Femur (tissue), 1 donor: ENCODE measurements at places on chromosomes 2 and 18.
A peak's percentile ranks its signal among the peaks of the same experiment; 100 is the strongest.

DNA sequence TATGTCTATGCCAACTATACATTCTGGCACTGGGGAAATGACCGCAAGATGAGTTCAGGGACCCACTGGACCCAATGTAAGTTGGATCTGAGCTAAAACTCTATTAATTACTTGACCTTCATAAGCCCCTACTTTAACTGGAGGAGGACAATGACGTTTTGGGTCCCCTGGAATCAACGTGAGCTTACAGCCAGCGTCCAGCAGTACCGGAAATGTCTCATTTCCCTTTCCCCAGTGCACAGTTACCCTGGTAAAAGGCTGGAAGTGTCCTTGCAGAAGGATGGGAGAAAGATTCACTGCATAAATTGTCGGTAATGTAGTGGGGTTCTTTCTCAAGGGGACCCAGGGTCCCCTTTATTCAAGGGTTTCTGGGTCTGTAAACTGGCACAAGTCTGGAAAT, 1297.6 kb upstream of the ACVR2A start:
- DNase-seq: no peak

GRCh38 chr2:183010112-183010511, 28.1 kb downstream of the NCKAP1 start:
- DNase-seq: peak; percentile 35

GRCh38 chr2:164777847-164778461, 63.7 kb downstream of the COBLL1 start:
- no peak for DNase-seq

GRCh38 chr2:202790676-202791075, 80.9 kb downstream of the ICA1L start:
- DNase-seq: no peak

GRCh38 chr2:234754126-234754525, 197.7 kb upstream of the SH3BP4 start:
- DNase-seq: no peak

DNA sequence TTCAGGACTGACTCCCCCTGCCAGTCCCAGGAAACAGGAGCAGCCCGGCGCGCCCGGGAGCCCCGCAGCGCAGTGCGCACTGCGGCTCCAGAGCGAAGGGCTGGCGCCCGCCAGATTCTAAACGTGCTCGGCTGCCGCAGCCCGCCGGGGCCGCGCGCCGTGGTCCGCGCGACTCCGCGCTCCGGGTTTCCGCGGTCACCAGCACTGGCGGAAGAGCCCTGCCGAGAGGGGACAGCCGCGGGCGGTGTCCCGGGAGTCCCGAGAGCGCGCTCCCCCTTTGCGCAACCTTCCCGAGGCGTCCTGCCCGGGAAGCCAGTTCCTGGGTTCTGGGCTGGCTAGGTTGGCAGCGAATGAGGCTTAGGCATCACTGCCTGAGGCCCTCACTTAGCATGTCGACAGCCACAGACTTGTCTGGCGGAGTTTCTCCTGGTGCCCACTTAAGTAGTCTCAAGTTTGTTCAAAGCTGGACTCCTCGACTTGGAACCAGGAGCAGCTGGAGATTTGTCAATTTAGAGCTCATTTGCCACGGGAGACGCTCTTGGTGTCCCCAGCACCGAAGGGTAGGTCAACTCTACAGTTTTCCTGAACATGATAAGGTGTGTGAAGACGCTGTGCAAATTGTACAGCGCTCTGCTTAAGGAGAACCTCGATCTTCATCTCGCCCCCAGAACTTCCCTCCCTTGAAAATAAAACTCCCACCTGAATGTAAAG, 1.5 kb upstream of the VSNL1 start:
- peak; percentile 83 for DNase-seq

DNA sequence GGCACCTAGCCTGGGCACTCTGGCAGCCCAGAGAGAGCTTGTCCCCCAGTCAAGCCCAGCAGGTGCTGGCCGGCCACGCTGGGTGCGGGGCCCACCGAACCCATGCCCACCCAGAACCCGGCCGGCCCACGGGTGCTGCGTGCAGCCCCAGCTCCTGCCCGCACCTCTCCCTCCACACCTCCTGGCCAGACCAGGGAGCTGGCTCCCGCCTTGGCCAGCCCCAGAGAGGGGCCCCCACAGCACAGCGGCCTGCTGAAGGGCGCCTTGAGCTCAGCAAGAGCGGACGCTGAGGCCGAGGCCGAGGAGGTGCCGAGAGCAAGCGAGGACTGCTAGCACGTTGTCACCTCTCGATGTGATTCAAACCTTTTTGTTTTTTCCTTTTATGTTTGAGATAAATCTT, 407.0 kb upstream of the KCNJ3 start:
- DNase-seq: no peak

DNA sequence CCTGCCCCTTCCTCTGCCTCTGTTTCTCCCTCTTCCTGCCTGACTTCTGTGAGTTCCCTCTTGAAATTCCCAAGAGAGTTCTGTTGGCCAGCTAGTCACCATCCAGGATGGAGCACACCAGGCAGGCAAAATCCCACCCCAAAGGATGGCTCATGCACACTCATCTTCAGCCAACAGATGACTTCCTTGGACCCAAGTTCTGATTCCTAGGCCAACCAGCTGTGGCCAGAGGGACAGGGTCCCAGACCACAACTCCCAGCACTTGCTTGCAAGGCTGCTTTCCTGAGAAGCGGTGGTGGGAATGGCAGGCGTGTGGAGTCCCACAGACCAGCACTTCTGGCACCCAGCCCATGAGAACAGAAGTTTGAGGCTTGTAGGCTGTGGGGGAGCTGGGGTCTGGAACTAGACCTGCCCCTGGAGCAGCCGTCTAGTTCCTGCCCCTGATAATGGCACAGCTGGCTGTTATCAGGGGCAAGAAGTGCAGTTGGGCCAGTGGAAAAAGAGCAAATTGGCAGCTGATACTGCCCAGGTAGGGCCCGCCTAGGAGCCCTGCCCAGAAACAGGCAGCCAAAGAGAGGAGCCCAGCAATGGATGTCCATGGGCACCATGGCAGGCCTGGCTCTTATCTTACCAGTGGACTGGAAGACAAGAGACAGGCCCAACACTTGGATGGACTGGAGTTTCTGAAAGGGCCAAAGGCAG, 56.7 kb downstream of the CYP26B1 start:
- DNase-seq: no peak

DNA sequence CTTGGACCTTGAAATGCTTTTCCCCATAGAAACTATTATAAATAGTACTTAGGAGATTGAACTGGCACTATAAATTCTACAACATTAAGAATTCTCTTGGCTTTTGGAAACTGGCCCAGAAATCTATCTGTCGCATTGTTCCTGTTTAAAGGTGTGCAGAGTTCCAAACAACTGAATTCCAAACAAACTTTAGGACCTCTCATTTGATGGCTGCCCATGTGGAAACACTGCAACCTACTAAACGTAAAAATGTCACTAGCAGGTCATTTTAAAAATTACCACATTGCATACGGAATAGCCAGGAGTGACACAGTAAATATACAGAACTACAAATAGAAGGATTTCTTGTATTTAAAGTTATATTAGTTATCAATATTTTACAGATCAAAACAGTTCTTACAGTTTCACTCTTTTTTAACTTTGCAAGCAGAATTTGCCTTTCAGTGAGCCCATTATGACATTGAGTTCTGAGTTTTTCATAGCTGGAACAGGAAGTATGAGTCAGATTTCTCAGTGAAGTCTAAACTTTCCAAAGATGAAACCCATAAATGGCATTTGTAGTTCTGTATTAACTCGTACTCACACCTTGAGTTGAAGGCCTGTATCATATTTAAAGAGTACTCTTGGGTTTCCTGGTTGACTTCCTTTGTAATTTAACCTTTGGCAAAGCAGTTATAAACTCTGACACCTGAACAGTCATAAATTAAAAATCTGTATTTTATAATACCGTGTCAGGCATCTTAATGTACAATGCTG, 142.3 kb upstream of the BOD1L2 start:
- no peak for DNase-seq

- DNase-seq: no peak
These were observed 38.0 kb downstream of the RHBDD1 start for GRCh38 chr2:226873826-226874225.

DNA sequence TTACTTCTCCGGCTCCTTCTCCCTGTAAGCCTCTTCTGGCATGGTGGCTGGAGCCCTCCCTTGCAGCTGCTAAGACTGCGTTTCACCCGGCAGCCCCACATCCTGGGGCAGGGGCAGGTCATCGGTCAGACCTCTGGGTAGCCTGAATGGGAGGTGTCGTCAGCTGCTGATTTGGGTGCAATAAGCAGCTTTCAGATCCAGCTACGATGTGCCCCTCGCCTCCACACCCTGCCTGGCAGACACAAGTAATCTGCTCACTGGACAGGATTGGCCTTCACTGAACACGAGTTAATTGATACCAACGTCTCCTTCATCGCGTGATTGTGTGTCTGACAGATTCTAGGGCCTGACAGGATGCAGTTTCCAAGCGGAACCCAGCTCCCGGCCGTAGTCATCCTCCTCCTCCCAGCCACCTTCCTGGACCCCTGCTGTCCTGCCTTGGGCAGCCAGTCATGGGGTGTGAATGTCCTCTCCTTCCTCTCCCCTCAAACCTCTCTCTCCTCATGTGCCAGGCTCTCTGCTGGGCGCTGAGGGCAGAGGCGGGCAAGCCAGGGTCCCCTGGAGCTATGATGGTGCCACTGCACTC, 18.9 kb upstream of the PDIA6 start:
- no peak for DNase-seq

GRCh38 chr2:217183471-217183870, 323.6 kb upstream of the TNP1 start:
- no peak for DNase-seq

DNA sequence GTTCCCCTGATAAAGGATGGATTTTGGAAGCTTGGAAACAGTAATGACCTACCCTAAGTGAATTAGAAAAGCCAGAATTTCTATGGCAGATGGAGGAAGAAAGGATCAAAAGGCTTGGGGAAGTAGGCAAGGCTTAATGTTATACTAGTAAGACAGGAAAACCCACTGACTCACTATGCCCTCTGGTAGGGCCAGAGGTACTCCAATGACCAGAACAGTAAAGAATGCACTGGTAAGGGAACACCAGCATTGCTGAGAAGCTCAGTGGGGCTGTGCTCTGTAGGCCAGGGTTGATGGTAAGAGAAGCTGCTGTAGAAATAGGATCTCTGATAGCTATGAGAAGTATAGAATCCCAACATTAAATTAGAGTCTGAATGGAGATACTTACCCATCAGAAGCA, 126.4 kb downstream of the GFPT1 start:
- DNase-seq: no peak

- DNase-seq: no peak
These were observed 70.6 kb upstream of the RAB6C start for GRCh38 chr2:129908721-129909373.

GRCh38 chr2:7096726-7097352, 179.6 kb downstream of the RNF144A start:
- DNase-seq: no peak

DNA sequence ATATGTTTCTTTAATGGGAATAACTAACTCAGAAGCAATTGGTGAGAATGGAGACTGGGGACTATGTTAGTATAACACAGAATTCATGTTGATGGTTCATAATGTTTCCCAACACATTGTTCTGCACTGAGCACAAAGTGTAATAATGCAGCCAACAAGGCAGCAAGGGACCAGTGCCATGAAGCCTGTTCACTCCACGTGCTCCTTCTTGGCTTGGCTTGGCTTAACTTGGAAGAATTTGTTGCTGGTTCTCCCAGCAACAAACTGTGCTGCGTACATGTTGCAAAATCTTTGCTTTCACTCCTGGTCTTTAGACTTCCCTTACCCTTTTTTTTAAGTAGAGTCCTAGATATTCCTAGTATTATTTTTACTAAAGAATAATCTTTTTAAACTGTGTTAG, 129.7 kb downstream of the MAP3K20 start:
- peak; percentile 53 for DNase-seq

- no peak for DNase-seq
These were observed 31.9 kb downstream of the TMEM131 start for GRCh38 chr2:97963880-97964279.

GRCh38 chr18:34370704-34371395, 146.1 kb upstream of the NOL4 start:
- DNase-seq: no peak

GRCh38 chr2:202005272-202005887, 28.3 kb upstream of the FZD7 start:
- no peak for DNase-seq

GRCh38 chr2:393711-394696, 106.1 kb upstream of the ALKAL2 start:
- DNase-seq: no peak

DNA sequence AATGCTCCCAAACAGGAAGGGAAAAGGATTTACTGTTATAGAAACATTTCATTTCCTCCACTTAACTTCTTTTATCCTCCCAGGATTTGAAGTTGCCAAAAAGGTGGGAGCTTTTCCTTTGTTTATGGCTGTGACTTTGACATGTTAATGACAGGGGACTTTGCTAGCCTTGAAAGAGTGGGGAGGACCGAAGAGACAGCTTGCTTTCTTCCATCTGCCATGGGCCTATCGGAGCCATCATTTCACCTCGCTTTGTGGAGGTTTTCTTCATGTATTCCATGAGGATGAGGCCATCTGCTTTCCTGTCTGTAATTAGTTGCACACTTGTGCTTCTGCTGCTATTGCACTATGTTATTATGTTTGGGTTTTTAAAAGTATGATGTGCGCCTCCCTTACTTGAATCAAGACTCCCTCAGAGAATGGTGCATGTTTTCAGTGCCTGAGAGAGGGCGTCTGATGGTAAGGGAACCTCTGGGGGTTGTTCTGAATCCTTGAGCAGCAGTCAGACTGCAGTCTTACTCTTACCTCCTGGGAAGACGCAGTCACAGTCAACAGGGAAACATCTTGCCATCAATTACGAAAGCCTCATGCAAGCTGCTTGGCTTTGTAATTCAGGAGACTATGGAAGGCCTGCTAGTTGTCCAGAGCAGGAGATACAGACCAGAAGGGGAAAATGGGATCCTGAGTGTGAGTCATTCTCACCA, 173.3 kb upstream of the MGAT5 start:
- peak; percentile 44 for DNase-seq

GRCh38 chr2:10514743-10515142, 66.6 kb upstream of the ODC1 start:
- DNase-seq: no peak

- DNase-seq: no peak
These were observed 24.8 kb downstream of the SH3BP4 start for GRCh38 chr2:234976479-234977227.

GRCh38 chr18:13382366-13382953, 163.9 kb downstream of the LDLRAD4 start:
- DNase-seq: peak; percentile 70

DNA sequence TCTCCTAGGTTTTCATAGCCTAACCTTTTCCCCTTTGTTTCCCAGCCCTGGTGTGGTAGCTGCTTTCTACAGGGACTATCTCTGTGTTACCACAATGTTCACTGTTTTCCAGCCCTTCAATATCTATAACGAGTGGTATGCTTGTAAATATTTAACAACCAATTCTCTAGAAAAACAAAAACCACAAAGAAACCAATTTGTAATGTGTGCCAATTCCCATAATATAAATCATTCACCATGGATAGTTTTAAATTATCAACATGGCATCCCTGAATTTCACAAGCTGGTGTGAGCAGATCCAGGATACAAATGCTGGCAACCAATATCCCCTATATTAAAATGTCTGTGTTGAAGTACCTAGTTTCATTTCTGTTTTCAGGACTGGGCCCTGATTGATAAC, 207.5 kb upstream of the FBXO11 start:
- no peak for DNase-seq

GRCh38 chr2:18498531-18498930, 61.9 kb downstream of the RDH14 start:
- DNase-seq: no peak
